ENCODE measurements at places on chromosomes 12 and 14.

- no peak for DNase-seq
Measured at GRCh38 chr12:48061938-48062719, 43.8 kb downstream of the SENP1 start.

- no peak for DNase-seq
Measured at GRCh38 chr12:95390192-95390591, 83.8 kb upstream of the METAP2 start.

- DNase-seq = no peak
Measured at GRCh38 chr14:23578560-23579310, at the start of gene JPH4. JPH4 (minus strand) TSS chr14:23578790; CDS start chr14:23577453, 1,337 bp downstream.

- DNase-seq = no peak
Measured at GRCh38 chr12:10207136-10207535, 5.5 kb upstream of the GABARAPL1 start.

DNA sequence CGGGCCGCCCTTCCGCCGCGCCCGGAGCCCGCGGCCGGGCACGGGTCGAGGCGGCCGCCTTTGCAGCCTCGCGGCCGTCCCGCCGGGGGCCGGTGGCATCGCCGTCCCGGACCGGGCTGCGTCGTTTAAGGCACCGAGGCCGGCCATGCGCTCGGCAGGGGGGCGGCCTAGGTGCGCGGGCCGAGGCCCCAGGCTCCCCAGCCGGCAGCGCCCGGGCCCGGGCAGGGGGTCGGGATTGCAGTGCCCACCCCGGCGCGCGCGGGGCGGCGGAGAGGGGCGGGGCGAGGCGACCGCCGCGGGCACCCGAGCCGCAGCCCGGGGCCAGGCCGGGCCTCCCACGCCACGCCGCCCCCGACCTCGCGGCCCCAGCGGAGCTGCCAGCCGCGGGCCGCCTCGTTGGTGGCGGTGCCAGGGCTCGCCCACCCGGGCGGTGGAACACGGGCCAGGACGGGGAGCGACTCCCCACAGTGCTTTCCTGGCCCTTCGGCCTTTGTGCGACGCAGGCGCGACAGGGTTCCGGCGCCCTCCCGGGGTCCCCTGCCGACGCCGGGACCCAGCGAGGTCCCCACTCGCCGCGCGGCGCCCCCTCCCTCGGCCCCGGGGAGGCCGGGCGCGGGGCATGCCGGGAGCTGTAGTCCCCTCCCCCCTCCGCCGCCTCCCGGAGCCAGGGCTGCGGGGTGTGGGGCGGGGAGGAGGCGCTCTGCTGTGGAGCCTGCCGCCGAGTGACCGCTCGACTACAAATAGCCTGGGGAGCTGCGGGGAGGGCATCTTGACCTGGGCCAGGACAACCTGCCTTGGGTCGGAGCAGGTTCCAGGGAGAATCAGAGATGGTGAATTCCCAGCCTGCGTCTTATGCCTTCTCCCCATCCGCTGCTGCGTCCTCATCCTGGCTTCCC, 769 bp downstream of the FKBP4 start:
- peak; percentile 83 for DNase-seq

DNA sequence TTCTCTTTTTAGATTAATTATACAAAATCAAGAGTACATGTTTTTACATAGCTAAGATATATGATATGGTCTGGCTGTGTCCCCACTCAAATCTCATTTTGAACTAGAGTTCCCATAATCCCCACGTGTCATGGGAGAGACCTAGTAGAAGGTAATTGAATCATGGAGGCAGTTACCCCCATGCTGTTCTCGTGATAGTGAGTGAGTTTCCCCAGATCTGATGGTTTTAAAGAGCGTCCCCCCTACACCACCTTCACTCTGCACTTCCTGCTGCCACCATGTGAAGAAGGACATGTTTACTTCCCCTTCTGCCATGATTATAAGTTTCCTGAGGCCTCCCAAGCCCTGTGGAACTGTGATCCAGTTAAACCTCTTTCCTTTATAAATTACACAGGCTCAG, 21.4 kb upstream of the DRAM1 start:
- no peak for DNase-seq

All from liver (tissue), 10 donors.